GM04503 (cell line): ENCODE measurements at places on chromosomes 12 and 14.

DNA sequence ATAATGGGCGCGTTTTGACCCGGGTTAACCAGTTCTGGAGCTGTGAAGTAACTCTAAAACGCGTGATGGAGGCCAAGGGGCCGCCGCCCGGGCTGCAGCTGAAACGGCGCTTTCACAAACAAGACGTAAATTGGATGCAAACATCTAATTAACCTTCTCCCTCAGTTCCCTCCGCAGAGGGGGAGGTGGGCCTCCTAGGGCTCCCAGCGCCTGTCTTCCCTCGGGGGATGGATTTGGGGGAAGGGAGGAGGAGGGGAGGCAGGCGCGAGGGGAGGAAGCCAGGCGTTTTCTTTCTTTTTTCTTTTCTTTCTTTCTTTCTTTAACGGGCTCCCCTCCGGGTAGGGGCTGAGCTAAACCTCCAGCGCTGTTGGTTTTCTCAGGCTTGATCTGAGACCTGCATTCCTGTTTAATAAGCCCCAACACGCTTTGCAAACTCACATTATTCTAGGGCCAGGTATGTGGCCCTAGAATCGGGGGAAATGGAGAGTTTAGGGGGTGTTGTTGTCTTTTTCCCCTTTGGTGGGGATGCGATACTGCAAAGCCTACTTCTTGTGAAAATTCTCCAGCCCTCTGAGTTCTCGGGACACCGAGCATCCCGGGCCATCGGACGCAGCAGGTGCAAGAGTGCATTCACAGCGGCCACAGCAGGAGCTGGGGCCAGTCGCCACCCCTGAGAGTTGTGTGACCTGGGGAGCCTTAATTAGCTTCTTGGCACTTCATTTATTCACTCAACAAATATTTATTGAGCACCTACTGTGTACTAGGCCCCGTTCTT is 43.6 kb upstream of the LHX5 start:
- no peak for DNase-seq

DNA sequence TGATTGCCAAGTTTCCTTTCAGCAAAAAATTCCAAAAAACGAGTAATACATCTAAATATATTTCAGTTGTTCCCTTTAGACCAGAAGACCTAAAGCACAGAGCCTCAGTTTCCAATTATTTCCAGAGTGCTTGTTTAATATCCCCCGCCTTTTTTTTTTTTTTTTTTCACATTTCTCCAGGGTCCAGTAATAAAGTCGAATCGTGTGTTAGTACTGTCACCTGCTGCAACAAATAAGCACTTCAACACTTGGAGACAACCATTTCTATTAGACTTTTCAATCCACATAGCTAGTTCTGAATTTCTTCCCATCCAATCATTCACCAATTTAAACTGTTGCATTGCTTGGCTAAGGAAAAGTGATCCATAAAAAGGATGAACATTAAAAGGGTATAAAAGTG is 13.6 kb downstream of the PDE6H start:
- no peak for DNase-seq

GRCh38 chr14:89794096-89794495 is 160.4 kb downstream of the EFCAB11 start:
- DNase-seq, result no peak

DNA sequence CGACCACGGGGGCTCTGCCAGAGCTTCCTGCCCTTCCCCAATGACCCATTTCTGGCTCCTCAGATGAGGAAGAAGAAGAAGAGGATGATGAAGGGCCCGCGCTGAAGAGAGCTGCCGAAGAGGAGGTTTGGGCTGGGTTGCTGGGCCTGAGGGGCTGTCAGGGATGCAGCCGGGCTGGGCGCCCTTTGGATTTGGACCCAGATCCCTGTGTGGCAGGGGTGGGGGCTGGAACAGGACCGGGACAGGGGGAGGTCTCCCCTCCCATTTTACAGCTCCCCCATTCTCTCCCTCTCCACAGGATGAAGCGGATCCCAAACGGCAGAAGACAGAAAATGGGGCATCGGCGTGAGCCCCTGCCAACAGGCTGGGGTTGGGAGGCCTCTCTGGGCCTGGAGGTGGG is 2.2 kb upstream of the LAG3 start:
- DNase-seq, result no peak

DNA sequence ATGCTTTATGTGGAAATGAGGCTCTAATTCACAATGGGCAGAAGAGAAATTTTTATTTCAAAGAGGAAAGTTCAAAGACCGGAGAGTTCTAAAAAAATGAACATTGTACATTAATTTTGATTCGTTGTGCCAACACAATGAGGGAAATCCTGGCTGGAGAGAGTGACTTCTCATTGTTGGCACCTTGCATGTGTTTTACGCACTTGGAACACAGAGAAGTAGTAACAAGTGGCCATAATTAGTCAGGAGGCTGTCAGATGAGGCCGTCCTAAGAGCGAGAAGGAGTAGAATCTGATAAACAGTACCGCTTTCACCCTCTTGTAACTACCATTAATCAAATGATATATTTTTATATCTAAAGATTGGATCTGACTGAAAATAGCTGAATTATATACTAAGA is 6.9 kb downstream of the LMO3 start:
- DNase-seq, result no peak

DNA sequence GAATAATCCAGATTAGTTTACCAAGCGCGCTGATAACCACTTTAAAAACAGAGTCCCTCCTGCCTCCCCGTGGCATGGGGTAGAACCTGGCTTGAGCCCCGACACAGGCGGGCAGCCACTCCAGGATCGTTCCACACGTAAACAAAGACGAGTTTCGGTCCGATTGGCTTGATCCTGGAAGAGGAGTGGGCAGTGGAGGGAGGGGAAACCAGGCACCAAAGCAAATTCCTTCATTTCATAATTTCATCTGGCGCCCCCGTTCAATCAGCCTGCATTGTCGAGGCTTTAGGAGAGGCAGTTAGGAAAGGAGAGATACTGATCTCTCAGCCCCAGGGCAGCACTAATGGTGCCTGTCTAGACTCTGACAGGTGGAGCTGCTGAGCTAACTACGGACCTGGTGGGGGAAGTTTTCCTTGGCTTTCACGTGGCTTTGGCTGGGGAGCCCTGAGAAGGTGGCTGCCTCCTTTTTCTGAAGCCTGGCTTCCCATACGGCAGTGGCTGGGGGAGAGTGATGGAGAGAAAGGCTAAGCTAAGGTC is 751 bp upstream of the GPRC5A start:
- no peak for DNase-seq

DNA sequence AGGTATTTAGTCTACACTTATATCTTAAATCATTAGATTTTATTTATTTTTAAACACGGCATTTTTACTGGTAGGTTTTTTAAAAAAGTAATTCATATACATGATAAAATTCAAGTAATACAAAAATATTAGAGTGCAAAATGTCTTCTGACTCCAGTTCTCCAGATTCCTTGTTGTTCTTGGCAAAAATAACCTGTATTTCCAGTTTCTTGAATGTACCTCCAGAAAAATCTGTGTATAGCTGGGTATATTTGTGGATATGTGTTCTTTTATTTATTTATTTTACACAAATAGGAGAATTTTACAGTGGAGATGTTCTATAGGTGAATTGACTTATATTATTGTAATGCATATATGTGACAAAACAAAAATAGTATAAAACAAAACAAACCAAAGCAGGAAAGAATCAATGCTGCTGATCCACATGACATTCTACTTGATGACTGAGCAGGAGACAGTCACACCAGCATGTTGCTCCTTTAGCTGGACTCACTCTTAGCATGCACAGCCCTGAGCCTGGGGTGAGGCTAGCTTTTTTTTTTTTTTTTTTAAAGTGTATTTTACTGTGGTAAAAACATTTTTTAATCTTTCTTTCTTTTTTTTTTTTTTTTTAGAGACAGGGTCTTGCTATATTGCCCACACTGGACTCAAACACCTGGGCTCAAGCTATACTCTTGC is 42.2 kb upstream of the SLC38A2 start:
- DNase-seq, result no peak

DNA sequence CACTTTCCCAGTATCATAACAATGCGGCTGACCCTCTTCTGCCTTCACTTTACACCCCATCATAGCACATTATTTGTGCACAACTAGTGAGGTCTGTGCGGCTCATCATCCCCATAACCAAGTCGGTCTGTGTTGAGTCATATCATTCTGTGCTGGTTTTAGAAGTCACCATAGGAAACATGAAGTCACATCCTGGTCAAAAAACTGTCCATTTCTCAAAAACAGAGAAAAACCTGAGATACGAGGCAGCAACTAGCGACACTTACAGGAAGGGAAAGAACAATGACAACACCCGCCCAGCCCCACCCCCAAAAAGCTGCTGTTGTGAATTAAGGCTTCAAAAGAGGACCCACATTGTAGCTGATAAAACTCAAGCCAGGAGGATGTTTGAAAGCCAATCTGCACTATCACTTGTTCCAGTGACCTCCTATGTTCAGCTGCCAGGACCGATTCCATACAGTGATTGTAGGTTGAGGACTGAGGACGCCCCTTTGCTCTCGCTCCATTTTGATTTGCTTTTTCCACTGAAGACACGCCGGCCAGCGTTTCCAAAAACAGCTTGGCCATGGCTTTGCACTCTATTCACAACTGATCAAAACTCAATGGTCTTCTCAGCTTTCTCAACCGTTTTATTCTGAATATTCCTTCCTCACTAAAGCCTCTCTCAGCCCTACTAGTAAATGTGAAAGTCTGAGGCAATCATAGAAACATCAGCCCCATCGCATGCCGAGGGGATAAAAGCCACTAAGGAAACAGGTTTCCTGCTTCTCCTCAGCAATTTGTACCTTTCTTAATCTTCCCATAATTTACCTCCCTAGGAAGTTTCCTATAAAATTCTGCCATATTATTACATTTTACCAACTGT is 87.5 kb downstream of the DUSP16 start:
- no peak for DNase-seq

DNA sequence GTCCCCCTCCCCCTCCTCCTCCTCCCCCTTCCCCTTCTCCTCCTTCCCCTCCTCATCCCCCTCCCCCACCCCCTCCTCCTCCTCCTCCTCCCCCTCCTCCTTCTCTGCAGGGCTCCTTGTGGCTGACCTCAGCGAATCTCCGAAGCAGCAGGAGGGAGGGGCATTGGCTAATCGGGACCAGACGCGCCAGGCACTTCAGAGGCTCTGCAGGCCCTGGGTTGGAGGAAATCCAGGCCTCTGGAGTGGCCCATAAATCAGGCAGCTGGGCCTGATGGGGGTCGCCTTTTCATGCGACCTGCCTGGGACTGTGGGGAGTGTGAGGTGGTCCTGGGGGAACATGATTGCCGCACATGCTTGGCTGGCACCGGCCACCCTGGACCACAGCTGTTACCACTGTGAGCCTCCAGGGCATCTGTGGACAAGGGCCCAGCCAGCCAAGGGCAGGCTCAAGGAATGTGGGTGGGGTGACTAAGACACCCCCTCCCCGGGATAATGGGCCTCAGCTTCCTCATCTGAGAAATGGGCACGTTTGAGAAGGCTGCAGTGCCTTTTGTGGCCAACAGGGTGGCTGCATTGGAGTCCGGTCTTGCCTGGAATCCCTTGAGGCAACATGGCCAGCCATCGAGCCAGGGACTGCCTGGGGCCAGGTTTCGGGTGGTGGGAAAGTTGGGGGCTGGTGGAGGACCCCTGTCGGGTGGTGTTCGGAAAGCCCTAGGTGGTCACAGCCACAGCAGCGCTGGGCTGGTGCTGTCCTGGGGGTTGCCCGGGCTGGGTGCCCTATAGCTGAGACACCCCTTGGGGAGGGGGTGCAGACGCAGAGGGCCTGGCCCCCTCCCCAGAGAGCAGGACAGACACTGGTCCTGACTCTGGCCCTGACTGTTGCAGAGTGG is 12.0 kb downstream of the KIF26A start:
- DNase-seq, result peak; percentile 6

DNA sequence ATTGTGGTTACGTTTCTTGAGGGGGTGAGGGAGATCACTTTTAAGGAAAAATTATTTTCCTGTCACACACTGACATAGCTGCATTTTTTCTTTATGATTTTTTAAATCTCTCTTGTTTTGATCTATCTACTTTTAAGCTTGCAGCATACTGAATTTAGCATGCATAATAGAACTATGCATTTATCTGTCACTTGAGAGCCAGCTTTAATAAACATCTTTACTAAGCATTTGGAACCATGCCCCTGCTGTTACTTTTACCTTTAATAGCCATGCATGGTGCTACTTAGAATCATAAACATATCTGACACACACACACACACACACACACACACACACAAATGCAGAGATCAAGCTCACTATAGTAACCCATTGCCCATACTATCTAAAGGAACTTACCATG is 486.2 kb downstream of the NELL2 start:
- no peak for DNase-seq

DNA sequence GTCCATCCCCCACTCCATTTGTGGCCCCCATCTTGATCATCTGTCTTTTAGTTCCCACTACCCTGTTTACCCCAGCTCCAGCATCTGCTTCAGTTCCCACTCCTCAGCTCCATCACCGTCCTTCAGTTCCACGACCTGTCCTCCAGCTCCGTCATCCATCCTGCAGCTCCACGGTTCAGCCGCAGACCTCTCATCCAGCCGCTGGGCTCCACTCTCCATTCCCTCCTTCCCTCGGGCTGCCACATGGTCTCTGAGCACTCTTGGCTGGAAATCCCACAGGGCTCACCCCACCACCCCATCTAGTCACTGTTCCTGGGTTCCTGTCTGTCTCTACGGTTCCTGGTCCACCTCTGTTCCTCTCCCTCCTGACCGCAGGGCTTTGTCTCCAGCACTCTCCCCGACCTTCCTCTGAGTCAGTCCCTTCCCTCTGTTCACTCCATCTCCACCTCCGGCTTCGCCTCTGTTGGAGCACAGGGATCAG is 3.3 kb upstream of the P3H3 start:
- DNase-seq, result no peak

- no peak for DNase-seq
Observed at GRCh38 chr12:51163795-51164194, 9.1 kb downstream of the TFCP2 start.

DNA sequence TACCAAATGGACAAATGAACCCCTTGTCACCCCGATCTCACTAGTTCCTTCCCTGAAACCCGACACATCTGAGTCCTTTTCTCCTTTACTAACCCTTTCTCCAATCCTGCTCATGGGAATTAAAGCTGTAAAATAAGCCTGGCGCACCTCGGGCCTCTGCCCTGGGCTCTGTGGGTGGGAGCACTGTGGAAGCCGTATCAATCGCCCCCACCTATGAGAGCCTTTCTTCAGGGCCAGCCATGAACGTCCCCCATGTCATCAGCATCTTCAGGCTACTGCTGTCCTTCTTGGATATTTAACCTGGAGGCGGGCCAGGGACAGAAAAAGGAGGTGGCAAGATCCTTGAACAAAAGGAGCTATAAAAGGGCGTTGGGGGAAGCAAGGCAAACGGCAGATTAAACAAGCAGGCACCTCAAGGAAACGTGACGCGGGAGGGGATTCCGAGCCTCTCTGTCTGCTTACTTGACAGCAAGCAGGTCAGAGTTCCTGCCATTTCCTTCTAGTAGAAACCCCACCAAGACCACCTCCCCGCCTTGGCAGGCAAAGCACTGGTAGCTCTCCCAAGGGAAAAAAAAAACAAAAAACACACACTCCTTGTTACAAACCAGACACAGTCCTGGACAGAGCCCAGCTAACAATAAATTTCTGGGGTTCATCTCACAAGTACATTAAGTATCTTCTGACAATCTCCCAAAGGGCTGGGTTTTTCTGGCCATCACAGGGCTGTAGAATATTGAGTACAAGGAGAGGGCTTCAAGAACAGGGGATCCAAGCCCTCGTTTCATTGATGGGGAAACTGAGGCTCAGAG is 62.9 kb downstream of the DPF3 start:
- DNase-seq, result no peak

GRCh38 chr12:111057701-111058425 is 137.5 kb upstream of the MYL2 start:
- DNase-seq, result no peak
